ENCODE measurements at places on chromosomes 6 and 20.

- DNase-seq = peak; percentile 98
Measured at GRCh38 chr20:44572551-44573500, 9.6 kb upstream of the PKIG start.

DNA sequence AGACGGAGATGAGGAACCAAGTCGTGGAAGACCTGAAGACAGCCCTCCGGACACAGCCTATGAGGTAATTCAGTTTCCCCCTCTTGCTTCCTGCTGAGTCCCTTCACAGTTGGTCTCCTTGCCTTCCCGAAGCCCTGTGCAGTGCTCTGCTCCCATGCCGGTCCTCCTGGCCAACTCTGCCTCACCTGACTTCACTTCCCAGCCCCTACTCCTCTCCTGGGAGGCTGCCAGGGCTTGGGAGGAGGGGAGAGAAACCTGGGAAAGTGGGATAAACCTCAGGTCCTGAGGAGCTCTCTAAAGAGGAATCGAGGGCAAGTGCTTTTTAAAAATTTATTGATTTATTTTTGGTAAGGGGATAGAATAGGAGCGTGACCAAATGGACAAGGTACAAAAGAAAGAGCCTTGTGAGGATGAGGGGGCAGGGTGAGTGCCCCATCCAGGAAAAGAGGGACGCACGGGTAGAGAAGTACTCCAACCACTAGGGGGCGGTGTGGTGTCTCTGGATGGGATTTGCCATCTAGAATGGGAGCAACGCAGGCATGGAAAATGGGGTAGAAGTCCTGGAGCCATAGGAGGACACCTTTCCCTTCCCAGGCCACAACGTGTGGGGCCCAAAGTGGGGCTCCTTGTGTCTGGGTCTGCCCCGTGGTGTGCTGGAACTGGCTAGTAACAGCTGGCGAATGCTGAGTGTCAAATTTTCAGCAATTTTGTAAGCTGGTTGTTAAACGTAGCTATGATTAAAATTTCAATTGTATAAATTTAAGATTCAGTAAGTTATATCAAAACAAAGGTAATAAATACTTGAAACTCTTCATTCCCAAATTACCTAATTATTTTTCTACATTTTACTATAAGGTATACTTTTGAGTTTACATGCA lies 69.0 kb downstream of the MOCS1 start:
- no peak for DNase-seq

DNA sequence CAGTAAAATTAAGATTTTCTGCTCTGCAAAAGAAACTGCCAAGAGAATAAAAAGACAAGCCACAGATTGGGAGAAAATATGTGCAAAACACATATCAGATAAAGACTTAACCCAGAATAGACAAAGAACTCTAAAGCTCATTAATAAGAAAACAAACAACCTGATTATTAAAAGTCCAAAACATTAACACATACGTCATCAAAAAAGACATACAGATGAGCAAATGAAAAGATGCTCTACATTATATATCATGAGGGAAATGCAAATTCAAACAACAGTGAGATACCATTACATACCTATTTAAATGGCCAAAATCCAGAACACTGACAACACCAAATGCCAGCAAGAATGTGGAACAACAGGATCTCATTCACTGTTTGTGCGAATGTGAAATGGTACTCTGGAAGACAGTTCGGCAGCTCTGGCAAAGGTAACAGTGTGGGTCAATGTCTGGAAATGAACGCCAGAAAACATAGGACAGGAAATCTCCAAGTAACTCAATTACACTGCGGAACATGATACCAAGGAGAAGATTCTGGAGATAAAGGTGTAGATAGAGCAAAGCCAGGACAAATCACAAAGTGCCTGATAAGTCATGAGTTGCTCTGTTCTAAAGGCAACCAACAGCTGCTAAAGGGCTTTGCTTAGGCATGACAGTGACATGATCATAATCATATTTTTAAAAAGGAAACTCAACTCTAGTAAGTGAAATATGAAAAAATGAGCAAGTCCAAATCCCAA lies 96.8 kb downstream of the PDE10A start:
- DNase-seq = no peak

- DNase-seq = no peak
Measured at GRCh38 chr6:89347825-89348224, 4.7 kb downstream of the UBE2J1 start.

DNA sequence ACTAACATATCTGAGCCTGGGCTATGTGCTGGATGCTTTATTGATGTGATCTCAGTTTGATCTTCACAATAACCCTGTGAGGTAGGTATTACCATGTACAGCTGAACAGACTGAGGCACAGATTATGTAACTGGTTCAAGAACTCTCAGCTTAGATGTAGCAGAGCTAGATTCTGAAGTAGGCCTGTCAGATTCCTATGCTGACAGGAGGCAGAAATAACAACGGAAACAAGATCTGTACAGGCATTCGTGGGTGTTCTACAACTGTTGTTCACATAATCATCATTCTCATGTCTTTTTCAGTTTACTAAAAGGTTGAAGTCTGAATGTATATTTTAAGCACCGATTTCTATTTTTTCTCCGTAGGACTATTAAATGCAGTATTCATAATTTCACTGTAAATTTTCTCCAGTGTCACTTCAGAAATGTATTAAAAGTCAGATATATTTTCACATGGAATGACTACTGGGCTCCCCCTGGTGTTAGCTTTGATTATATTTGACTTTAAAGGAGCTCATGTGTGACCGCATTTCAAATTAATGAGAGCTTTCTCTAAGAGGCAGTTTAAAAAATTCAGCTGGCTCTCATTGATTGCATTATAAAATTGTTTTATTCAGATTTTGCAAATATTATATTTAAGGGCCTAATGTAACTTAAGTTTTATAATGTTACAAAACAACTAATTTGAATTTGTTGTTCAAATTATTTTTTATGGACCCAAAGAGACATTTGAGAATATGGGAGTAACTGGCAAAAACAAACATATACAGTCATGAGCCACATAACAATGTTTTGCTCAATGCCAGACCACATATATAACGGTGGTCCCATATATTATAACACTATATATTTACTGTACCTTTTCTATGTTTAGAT lies 36.4 kb upstream of the SLC17A4 start:
- DNase-seq = no peak

Data from HS-5 (cell line).